Mammary epithelial cell (primary cell): ENCODE measurements at places on chromosomes 5 and 9. TPM values are rescaled to one million over a fixed set of nuclear protein-coding genes. Genes with fewer than 3 reads are reported as not detected.

GRCh38 chr5:29720954-29721353 is 1472.5 kb upstream of the CDH6 start:
- DNase-seq: no peak

DNA sequence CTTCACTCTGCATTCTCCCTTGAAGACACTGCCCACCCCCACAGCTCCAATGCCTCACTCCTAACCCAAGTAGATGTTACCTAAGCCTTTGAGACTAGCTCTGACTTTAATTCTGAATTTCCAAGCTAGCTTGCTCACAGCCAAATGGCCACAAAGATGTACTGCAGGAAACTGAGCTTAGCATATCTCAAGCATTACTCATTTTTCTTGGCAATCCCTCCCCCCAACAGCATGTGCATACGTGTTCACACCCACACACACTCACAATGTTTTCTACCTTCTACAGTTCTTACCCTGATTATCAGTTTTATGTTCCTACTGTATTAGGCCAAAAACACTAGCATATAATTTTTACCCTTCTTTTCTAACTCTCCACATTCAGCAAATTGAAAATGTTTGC is 13.7 kb upstream of the GRIA1 start:
- peak; percentile 85 for DNase-seq

DNA sequence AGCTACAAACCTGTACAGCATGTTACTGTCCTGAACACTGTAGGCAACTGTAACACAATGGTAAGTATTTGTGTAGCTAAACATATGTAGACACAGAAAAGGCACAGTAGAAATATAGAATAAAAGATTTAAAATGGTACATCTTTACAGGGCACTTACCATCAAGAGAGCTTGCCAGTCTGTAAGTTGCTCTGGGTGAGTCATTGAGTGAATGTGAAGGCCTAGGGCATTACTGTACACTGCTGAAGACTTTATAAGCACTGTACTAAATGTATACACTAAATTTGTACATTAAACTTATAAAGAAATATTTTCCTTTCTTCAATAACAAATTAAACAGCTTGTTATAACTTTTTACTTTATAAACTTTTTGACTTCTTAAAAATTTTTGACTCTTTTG is 20.5 kb downstream of the ADRB2 start:
- peak; percentile 27 for DNase-seq

DNA sequence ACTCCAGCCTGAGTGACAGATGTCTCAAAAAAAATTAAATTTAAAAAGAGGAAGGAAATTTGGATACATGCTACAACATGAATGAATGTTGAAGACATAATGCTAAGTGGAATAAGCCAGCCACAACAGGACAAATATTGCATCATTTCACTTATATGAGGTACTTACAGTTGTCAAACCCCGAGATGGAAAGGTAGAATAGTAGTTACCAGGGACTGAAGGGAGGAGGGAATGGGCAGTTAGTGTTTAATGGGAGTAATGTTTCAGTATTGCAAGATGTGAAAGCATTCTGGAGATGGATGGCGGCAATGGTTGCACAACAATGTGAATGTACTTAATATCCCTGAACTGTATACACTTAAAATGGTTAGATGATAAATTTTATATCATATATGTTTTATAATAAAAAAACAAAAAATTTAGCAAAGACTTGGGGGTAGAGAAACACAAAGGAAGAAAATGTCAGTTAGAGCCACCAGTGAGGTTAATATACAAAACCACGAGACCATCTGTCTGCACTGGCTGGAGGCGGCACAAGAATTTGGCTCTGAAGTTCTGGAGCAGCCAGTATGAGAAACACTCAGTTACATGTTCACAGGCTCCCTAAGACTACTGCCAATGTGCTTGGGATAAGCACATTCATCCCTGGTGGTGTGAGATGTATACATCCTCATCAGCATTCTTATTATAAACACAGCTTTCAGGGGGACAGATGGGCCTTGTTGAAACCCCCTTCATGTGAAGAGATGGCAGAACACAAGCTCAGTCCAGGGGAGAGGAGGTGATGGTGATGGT is 37.0 kb upstream of the RPS23 start:
- DNase-seq: no peak

GRCh38 chr5:122749886-122750285 is 25.0 kb upstream of the SNX2 start:
- DNase-seq: no peak

GRCh38 chr9:73736270-73736669 is 584.6 kb downstream of the ANXA1 start:
- peak; percentile 69 for DNase-seq

DNA sequence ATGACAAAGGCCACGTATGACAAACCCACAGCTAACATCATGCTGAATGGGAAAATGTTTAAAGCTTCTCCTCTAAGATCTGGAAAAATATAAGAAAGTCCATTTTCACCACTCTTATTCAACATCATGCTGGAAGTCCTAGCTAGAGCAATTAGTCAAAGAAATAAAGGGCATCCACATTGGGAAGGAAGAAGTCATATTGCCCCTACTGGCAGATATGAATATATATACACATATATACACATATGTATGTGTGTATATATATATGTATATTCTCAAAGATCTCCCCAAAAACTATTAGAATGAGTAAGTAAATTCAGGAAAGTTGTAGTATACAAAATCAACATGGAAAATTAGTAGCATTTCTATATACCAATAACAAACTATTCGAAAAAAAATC is 17.1 kb downstream of the APBA1 start:
- DNase-seq: no peak

GRCh38 chr5:142115937-142116614 is 7.5 kb downstream of the NDFIP1 start:
- peak; percentile 55 for DNase-seq

GRCh38 chr5:123474228-123474627 is 37.7 kb upstream of the CSNK1G3 start:
- no peak for DNase-seq

GRCh38 chr5:138573949-138574670 is 1.1 kb downstream of the HSPA9 start:
- peak; percentile 27 for DNase-seq

DNA sequence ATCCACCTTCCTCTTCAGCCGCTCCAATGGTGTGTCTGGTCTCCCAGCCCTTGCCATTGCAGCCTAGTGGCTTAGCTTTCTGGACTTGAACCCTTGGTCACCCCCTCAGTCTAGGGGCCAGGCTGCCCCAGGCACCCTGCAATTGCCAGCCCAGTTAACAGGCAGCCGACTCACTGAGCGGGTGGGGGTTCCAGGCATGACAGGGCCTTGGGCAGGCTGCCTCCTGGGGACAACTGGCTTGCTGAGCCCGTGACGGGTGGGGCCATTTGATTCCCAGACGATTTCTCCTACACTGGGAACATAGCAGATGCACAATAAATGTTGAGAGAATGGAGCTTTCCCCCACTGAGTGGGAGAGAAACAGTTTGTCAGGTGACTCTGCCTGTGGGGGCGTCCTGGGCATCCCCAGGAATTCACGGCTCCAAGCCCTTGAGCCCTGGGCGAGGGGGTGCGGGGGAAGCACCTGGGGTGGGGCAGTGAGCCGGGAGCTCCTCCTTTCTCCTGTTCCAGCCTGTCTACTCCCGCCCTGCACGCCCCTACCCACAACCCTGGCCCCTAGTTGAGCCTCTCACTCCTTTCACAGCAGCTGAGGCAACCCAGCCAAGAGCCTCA is 12.6 kb upstream of the AQP7 start:
- no peak for DNase-seq

- DNase-seq: peak; percentile 29
Measured at GRCh38 chr9:78821126-78821822, 524.3 kb downstream of the PSAT1 start.

DNA sequence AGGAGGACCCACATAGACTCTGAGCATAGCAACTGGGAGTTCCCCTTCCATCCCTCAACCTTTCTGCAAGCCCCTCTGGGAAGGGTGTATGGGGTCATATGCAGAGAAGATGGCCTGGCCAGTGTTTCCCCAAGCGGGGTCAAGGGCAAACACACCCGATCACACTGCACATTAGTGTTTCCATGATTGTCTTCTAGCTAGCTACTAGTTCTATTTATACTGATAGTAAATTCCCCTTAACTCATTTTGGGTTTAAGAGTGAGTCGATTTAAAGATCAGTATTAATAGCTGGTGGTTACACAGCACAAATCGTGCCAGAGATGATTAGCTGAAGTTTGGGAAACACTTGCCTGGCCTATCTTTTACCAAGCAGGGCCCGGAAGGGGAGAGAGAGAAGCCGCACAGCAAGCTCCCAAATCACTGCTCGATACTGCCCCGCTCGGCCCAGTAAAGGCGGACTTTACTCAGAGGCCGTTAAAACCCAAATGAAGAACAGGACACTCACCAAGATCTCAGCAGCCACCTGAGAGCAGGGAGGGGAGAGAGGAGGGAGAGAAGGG is 29.4 kb upstream of the TNIP1 start:
- no peak for DNase-seq

GRCh38 chr5:138514021-138514420 is 29.0 kb downstream of the ETF1 start:
- DNase-seq: no peak

DNA sequence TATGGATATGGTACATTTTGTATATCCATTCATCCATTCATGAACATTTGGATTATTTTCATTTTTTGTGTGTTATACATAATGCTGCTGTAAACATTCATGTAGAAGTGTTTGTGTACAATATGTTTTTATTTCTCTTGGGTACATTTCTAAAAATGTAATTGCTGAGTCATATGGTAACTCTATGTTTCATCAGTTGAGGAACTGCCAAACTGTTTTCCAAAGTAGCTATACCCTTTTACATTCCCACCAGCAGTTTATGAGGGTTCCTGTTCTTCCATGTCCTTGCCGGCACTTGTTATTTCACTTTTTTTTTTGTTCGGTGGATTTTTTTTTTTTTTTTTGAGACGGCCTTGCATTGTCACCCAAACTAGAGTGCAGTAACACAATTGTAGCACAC is 54.0 kb upstream of the MCCC2 start:
- no peak for DNase-seq

DNA sequence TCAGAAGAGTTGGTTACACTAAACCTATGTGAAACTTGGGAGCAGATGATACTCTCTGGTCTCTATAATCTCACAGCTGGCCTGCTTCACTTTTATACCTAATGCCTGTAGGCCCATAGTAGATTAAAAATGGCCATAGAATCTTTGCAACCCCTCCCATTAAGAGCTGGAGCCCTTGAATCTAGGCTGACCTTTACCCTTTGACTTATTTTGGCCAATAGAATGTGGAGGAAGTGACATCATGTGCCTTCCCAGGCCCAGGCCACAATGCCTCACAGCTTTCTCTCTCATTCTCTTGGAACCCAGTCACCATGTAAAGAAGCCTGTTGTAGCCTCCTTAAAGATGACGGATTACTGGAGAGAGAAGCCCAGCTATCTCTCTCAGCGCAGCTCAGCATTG is 251.0 kb downstream of the NR3C1 start:
- no peak for DNase-seq

DNA sequence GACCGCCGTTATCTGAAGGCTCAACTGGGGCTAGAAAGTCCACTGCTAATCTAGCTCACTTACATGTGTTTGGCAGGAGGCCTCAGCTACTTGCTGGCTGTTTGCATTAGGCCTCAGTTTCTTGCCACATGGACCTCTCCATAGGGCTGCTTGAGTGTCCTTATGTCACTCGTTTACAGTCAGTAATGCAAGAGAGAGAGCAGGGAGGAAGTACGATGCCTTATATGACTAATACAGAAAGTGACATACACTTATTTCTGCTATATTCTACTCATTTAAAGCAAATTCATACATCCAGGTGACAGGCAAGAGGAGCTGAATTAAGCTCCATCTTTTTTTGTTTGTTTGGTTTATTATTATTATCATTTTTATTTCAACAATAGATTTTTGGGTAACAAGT is 179.6 kb downstream of the LURAP1L start:
- DNase-seq: no peak

- DNase-seq: no peak
Measured at GRCh38 chr5:67163231-67163756, 33.3 kb downstream of the CD180 start.

DNA sequence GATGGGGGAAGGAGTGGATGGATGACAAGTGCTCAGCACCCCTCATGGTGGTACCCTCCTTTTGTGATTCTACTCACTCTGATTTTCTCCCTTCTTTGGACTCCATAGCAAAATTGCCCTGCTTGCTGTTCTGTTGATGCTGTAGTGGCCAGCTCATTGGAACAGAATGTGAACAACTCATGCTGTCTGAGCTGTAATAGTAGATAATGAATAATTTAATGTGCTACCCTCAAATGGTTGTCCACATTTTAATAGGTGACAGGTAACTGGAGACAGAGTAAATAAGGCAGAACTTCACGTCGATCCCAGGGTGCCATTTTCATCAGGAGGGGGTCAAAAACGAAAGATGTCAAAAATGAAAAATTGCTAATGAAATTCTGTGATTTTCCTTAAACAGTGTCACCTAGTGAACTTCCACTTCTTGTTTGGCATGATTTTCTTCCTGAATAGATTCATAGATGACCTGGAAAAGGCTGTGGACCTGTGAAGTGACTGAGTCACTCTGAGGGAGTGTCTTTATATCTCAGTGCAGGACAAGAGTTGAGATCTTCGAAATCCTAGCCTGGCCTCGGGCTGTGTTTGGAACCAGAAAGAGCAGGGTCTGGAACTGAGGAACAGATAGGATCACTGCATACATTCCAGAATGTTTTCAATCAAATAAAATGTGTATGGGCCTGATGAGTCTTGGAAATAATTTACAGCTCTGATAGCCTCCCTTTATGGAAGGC is 270.2 kb downstream of the PSAT1 start:
- DNase-seq: peak; percentile 44

ZNF879 gene
- total RNA-seq: 3.8 TPM

FOXD4 gene
- 0.67 TPM for total RNA-seq

TAF11L5 gene
- total RNA-seq: not detected

CATSPER3 gene
- not detected for total RNA-seq

SLC36A2 gene
- total RNA-seq: not detected
